ENCODE measurements at places on chromosomes 5 and 9.
A peak's percentile ranks its signal among the peaks of the same experiment; 100 is the strongest.

GRCh38 chr9:135551031-135551430, 5.1 kb downstream of the OBP2A start:
- no peak for DNase-seq

DNA sequence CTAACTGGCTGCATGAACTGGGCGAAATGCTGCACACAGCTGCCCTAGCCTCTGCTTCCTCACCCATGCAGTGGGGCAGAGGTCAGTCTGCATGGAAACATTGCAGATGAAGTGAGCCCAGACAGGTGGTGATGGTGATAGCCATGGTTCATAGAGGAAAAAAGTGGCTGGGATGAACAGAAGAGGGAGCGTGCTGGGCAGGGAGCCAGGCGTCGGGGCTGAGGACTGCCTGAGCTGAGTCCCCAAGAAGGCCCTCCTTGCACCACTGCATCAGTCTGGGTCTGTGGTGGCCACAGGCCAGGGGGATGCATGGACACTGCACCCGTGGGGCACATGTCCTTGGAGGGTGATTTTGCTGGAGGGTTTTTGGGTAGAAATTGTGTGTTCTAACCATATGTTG, 80.5 kb downstream of the AMBP start:
- no peak for DNase-seq

DNA sequence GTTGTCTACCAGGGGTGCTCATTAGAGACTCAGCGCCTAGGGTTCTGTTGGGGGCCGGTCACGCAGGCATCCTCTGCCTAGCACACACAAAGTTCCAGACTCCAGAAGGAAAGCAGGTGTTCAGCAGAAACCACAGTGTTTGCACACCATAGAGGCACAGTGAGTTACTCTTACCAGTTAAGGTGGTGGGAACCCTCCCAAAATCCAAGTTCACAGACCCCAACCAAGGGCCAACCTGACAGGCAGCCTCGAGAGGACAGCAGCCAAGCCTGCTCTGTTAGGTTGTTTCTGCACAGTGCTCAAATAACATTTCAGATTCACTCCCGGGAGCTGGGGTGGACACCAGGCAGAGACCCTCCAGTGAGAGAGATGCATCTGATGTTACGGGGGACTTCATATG, 36.2 kb downstream of the SECISBP2 start:
- no peak for DNase-seq

GRCh38 chr9:27331393-27331792, 34.4 kb upstream of the EQTN start:
- DNase-seq, result no peak

GRCh38 chr9:92483627-92484545, 1.6 kb upstream of the ASPN start:
- no peak for DNase-seq

DNA sequence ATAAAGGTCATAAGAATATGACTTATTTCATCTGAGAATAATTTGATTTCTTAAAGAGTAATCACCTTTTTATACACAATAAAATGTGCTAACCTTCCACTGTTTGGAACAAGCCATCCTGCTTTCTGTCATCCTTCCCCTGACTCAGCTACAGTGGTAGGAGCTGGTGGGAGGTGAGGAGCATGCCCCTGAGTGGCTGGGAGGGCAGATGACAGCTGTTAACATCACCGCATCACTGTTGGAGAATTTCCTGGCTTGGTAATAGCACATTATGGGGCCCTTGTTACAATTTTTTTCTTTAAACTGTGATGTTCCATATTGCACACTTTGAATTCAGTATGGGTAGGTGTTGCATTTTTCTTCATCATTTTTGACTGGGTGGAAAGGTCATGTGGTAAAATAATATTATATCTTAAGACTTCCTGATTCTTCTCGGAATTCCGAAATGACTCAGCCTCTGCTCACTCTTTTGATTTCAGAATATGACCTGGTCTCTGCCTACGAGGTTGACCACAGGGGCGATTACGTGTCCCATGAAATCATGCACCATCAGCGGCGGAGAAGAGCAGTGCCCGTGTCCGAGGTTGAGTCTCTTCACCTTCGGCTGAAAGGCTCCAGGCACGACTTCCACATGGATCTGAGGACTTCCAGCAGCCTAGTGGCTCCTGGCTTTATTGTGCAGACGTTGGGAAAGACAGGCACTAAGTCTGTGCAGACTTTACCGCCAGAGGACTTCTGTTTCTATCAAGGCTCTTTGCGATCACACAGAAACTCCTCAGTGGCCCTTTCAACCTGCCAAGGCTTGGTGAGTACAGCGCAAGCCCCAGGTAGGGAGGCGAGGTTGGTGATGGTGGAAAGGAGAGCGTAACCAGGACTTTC, 5.8 kb downstream of the ADAMTS16 start:
- no peak for DNase-seq

DNA sequence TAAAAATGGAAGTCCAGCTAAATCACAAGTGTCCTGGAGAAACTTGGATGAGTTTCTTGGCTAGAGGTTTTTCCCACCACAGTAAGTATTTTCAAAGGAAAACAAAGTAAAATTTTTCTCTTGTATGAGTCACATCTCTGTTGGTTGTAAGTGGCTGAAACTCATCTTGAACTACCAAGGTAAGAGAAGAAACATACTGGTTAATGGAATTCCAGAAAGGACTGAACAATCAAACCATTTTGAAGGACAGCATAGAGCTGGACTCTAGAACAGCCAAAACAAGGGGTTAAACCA, 102.8 kb upstream of the CDKN2B start:
- DNase-seq, result peak; percentile 73

DNA sequence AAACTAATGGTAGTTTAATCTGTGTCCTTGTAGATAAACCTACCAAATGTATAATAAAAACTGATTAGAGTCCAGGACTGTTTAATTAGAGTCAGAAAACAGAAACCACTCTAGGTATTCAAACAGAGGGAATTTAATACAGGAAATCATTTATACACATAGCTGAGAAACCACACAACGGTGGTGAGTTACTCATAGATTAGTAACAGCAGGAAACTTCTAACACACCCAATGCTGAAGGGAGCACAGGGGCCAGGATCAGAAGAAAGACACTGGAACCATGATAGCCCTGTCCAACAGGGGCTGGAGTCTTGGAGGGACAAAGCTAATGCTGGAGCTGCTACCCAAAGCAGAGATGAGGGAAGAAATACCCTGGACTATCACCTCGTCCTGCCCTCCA, 321.0 kb downstream of the ACTL7B start:
- peak; percentile 87 for DNase-seq

DNA sequence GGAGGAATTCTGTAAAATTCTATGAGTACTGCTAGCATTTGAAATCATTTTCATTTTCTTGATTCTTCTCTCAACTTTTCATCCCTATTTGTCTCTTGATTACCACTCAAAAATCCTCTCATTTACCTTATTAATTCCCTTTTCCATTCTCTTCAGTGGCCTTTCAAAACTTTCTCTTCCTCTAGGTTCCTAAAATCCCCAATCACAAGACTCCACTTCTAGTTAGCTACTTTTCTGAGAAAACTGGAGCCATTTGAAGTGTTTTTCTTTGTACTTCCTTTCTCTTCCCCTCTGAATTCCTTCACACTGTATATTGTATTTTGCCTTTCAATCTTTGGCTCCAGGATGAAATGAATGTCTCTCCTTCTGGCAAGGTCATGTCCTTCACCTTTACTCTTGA, 61.3 kb upstream of the NR4A3 start:
- DNase-seq, result no peak

DNA sequence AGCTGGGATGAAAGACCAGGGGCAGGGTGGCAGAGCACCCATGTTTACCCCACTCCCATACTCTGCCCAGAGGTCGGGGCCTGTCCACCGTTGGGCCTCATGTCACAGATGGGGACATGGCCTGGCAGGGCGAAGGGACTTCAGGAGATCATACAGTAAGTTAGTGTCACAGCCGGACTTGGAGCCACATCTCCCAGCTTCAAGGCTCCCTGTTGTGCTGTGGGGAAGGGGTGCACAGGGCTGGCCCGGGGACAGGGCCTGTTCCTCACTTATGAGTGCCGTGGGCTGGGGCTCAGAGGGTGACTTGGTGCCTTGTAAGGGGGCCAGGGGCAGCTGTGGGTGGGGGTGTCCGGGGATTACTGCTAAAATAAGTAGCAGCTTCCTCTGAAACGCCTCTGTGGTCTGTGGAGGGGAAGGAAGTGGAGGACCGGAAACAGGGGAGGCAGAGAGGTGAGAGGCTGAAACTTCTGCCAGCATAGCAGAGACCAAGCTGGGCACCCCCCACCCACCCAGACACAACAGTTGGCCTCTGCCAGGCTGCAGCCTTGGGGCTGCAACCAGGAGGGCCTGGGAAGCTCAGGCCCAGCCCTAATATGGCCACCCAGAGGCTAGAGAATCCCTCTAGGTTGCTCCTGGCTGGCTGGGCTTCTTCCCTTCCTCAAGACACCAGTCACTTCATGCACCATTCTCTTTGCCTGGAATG, 41.1 kb upstream of the NEK6 start:
- no peak for DNase-seq

DNA sequence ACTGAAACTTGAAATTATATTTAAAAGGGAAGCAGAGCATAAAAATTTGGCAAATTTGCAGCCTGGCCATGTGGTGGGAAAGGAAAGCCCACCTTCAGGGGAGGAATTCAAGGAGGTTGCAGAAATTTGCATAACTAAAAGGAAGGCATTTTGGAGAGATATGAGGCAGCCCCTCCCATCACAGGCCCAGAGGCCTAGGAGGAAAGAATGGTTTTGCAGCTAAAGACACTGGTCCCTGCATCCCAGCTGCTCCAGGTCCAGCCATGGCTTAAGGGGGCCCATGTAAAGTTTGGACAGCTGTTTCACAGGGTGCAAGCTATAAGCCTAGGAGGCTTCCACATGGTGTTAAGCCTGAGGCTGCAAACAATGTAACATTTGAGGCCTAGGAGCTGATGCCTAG, 212.5 kb downstream of the NNT start:
- DNase-seq, result no peak

DNA sequence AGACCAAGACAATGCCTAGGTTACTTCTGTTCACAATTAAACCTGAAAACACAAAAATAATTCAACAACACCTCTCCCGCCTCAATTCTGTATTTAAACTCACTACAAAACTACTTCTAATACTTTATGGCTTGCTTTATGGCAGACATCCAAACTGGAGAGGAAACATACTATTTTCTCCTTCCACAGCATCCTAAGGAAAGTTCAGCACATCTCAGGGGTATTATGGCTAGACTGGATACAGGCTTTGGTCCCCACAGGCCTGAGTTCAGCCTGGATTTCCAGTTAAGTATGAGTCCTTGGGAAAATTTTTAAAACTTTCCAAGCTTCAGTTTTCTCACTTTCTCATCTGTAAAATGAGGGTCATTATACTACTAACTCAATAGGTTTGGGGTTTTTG, 480.2 kb downstream of the CAAP1 start:
- no peak for DNase-seq

DNA sequence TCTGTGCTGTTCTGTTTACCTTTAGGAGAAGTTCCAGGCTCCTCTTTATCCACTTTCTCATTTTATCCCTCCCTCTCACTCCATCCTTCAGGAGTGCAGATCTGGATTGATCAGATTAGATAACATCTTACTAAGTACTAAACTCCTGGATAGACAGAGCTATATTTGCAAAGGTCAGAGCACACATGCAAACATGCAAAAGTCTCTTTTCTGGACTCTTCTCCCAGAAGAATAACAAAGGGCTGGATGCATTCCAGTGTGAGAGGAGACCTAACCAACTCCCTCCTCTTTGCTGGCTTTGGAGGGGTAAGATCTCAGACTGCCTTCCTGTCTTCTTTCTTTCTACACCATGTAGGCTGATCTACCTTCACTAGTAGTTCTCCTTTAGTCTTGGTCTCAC, 21.4 kb downstream of the GARNL3 start:
- no peak for DNase-seq

- peak; percentile 13 for DNase-seq
Observed at GRCh38 chr9:15104826-15105420, 194.7 kb upstream of the FREM1 start.

DNA sequence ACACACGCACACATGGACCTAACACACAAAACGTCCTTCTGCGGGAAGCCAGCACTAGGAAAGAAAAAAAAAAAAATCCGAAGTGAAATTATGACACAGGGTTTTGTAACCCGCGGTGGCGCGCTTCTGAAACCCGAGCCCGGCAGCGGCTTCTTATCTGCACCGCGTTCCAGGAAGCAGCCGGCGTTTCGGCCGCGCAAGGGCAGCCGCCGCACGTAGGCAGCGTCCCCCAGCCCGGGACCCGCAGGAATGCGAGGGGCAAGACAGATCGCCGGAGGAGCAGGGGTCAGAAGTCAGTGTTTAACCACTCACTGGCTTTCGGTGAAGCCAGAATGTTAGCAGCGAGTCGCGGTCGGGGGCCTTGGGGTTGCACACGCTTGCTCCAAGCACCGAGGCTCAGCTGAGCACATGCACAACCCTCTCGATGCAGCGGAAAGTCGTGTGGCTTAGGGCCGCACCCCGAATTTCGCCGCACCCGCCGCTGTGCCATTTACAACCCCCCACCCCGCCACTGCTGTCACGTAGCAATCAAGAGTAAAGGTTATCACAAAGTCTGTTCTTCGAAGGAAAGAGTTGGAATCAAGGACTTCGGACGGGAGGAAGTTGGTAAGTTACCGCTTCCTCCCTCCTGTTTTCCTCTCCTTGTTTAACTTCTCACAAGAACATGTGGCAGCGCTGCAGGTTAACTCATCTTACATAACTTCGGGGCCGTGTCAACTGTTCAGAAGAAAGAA, 167.9 kb downstream of the AUH start:
- DNase-seq, result peak; percentile 92

DNA sequence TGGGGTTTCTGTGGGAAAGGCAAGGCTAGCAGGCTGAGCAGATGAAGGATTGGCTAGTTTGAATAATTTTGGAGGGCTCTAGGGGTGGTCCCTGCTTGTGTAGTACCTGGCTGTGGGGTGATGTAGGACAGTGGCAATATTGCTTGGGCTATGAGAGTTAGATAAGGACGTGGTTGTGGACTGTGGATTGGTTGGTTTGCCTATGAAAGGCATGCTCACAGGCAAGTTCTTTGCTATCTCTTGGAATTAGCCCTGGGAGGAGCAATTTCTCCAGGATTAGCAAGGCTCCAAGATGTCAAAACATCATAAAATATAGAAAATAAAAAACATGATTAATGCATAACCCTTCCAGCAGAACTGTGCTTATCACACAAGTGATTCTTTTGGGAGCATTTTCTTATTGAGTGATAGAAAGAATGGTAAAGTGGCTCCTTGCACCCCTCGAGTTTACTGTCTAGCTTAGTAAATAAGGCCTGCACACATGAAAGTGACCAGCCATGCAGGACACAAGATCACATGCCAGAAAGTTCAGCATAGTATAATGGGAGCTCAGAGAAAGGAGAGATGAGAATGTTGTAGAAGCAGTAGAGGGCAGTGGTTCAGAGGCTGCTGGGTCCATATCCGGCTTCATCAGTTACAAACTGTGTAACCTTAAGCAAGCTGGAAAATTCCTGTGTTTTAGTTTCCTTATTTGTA, 13.8 kb downstream of the AOPEP start:
- DNase-seq, result no peak

All from fibroblast of skin of right quadriceps (primary cell).